ENCODE measurements at places on chromosomes 11 and 22.

DNA sequence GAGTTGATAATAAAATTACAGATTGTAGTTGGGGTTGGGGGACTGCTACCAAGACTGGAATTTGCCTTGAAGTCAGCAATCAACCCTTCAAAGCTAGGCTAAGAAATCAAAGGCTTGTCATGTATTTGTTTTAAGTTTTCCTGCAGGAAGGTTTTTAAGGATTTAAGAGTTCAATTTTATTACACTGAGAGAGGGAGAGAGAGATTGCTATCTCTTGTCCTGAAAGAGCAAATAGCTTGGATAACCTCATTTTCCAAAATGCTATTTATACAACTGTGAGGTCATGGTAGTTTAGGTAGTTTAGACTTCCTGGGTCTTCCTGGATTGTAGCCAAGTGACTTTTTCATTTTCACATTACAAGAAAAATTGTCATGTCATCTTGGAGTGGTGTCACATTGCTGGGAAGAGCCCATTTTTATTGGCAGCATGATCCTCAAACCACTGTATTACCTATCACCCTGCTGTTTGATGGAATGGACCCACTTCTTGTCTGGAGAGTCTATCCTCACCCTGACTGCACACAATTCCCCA lies 10.1 kb upstream of the PRSS23 start:
- no peak for DNase-seq

GRCh38 chr22:47788461-47788860 lies 1026.0 kb downstream of the TBC1D22A start:
- no peak for DNase-seq

DNA sequence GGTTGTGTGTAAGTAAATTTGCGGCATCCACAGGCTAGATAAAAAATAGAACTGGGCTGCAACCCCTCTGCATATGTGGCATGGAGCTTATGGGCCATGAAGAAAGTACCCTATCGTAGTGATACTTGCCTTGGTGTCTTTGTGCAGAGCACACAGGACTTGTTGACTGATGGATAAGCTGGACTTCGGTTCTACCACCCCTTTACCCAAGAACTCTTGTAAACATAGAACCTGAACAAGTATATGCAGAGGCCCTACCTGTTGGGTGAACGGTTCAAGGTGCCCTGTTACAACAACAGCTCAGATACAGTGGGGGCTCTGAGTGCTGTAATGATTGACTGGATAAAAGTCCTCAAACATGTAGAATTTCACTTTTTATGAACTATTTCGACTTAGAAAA lies 3.0 kb upstream of the LGR4 start:
- DNase-seq = no peak

- no peak for DNase-seq
Observed at GRCh38 chr11:119567688-119568582, 145.0 kb upstream of the THY1 start.

DNA sequence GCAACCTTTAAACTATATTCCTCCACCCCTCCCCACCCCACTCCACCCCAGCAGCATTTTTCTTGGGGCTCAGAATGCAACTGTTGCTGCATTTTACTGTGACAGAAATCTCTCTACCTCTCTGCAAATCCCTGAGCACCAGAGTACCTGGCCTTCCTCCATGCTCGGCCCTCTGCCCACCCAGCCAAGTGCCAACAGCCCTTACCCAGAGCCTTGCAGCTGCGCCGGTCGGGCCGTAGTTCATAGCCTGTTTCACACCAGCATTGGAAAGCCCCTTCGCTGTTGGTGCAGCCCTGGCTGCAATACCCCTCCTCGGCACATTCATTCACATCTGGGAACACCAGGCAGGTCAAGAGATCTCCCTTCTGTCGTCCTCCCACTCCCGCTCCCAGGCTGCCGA lies 23.4 kb downstream of the LRP4 start:
- no peak for DNase-seq

DNA sequence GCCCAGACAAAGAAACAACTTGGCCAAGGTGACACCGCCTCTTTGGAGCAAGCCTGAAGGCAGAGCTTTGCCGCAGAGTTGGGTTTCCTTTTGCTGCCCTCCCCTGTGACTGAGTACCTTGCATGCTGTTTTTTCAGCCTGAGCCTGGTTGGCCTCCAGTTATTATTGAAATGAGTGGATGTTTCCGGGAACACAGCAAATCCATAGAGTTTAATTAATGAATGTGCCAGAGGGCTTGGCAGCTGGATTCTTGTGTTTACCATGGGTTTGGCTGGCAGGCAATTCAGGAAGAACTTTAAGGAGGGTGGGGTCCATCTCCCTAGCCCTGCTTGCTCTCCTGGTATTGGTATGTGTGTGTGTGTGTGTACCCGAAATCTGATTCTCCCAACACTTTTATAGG lies 65.6 kb upstream of the CRYBB3 start:
- no peak for DNase-seq

- no peak for DNase-seq
Observed at GRCh38 chr11:68870470-68870869, 28.8 kb upstream of the CPT1A start.

DNA sequence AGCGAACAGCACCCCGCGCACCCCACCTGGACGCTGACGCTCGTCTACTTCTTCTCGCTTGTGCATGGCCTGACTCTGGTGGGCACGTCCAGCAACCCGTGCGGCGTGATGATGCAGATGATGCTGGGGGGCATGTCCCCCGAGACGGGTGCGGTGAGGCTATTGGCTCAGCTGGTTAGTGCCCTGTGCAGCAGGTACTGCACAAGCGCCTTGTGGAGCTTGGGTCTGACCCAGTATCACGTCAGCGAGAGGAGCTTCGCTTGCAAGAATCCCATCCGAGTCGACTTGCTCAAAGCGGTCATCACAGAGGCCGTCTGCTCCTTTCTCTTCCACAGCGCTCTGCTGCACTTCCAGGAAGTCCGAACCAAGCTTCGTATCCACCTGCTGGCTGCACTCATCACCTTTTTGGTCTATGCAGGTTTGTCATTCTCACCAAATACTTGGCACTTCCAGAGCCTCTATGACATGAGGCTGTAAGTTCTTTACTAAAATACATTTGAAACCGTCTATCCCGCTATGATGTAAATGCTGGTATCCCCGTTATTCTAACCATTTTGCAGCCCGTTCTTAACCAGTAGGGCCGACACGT lies 535 bp downstream of the AQP11 start:
- DNase-seq = no peak

- DNase-seq = no peak
Observed at GRCh38 chr11:76673176-76674142, 2.9 kb upstream of the LRRC32 start.

DNA sequence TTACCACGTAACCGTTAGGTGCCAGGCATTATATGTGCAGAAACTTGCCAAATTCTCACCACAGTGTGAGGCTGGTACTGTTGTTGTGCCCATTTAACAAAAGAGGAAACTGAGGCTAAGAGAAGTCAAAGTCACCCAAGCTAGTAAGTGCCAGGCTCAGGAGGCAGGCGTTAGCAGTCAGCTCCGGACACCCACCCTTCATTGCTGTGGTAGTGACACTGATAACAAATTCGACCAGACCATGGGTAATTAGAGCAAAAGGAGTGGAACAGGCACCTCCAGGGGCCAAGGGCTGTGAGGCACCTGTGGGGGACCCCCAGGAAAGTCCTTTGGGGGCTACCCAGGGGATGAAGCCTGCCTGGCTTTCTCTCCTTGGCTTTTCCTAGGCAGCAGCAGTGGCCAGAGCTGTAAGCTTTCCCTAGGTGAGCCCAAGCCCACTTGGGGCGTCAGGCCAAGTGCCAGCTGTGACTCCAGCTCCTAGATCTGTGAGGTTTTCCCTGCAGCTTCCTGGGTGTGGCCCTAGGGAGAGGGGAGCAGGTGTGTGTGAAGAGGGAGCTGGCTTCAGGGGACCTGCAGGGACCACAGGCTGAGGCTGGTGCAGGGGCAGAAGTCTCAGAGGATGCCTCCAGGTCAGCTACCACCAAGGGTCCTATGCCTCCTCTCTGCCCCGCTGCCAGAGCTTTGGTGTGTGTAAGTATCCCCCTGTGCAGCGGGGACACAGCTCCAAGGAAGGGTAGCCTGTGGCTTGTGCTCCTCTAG lies 19.7 kb upstream of the ALX4 start:
- DNase-seq = no peak

GRCh38 chr22:29195964-29196666 lies 9.6 kb upstream of the EMID1 start:
- no peak for DNase-seq

DNA sequence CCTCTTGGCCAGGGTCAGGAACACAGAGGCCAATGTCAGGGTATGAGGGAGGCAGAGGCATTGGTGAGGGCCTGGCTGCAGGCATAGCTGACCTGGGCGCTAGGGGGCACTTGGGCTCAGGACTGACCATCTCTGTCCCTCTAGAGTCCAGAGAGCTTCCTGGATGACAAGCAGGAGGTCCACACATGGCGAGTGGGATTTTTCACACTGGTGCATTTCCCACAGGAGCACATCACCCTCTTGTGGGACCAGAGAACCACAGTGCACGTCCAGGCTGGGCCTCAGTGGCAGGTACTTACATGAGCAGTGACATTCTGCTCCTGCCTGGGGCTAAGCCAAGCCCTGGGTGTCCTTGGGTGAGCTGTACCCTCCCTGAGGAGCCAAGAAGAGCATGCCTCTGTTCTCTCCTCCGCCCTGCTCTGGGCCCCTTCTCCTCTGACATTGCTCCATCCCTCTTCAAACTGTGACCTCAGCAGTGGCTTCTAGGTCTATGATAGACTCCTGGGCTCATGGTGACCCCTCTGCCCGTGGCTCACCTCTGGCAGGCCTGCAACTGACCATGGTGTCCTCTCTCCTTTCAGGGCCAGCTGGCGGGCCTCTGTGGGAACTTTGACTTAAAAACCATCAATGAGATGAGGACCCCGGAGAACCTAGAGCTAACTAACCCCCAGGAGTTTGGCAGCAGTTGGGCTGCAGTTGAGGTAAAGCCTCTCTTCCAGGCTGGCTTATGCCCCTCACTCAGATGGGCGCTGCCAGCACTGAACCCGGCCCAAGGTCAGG lies 46.6 kb downstream of the OTOG start:
- no peak for DNase-seq

GRCh38 chr11:9302448-9302847 lies 11.9 kb downstream of the TMEM41B start:
- DNase-seq = no peak

GRCh38 chr22:44881624-44882023 lies 128.2 kb downstream of the PHF21B start:
- no peak for DNase-seq

DNA sequence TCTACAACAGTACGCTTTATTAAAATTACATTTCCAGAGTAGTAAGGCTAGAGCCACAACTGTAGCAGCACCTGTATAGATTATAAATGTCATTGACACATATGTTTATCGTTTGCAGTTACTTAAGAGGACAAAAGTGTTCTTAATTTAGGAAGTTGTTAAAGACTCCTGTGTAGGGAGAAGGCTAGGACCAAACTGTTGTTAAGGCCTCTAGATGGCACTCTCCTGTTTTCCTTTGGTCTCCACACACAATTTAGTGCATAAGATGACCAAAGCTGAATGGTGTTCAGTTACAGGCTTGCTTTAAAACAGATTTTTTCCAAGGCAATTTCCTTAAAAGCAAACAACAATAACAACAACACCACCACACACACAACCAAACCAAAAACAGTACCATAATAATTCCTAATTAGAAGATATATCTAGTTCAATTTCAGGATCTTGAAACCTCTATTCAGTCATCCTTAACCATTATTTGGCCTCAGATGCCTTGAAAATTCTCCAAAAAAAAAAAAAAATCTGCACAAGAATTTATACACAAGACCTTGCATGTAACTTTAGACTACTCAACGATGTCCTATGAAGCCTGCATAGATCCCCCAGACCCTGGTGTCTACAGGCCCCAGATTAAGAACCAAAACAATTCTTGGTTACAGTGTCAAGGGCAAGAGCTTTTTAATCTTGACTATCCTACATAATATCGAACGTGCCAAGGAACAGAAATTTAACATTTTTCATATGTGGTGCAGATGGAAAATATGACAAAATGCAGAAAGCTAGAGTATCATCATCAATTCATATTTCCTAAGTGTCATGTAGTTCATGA lies 42.6 kb upstream of the APOA1 start:
- no peak for DNase-seq

DNA sequence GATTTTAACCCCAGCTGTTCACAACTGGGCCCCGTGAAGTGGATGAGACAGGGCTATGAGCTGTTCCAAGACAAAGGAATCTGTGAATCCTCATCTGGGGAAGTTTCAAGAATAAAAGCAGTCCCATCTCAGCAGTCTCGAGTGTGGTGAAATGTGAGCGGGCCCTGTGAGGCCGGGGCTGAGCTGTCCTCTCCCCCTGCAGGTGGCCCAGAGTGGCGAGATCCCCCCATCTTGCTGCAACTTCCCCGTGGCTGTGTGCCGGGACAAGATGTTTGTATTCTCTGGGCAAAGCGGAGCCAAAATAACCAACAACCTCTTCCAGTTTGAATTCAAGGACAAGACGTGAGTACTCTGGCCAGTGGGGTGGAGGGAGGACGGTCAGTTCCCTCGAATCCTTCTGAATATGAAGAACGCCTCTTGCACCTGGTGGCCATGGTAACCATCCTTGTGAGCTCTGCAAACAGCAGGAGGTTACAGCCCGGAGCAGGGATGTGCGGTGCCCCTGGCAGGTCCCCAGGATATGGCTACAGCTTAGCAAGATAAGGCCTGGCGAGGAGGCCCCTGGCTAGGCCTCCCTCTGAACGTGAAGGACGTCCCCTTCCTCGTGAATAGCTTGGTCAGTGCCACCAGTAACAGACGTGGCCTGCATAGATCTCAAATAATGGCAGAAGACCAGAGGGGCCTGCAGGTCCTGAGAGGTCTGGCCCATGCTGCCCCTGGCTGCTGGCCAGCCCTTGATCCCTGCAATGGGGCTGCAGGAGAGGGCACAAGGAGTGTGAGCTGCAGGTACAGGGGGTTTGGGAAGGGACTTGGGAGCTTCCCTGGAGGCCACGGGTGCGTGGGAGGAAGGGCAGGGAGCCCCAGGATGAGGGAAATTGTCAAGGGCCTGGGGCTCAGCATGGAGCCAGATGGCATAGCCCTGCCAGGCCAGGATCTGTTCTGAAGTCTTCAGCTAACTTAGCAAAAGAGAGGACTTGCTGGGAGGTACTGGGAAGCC lies 8.4 kb downstream of the LZTR1 start:
- no peak for DNase-seq

DNA sequence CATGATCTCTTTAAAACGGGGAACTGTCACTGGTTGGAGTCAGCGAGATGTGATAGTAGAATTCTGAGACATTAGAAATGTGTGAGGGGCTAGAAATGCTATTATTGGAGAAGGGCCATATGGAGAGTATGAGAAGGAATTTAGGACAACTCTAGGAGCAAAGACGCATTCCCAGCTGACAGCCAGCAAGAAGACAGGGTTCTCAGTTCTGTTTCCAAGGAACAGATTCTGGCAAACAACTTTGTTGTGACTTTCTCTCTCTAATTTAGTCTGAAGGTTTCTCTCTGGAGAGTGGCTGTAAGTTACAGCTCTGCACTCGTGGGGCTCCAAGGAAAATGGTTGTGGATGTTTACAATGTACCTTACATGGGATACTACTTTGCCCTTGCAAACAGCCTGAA lies 876.3 kb downstream of the FAM181B start:
- DNase-seq = no peak

DNA sequence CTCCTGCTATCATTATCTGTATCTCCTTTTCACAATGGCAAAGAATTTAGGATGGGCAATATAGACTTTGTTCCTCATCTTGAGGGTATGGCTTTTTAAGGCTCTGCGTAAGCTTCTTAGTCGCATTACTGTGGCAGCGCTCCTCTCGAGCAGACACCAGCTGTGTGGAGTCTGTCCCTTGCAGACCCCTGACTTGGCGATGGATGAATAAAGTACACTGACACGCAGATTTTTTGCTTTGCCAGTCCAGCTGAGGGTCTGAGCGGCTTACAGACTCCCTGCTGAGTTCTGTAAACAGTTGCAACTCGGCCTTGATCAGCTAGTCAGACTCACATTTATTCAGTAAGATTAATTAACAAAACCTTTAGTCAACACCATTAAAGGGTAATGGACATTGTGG lies 390.0 kb upstream of the CNTN5 start:
- no peak for DNase-seq
